ENCODE measurements at places on chromosomes 2 and 18. TPM values are rescaled to one million over a fixed set of nuclear protein-coding genes. Genes with fewer than 3 reads are reported as not detected.

The RFX8 gene
- not detected for polyA plus RNA-seq

The SNRPD1 gene
- polyA plus RNA-seq: 102 TPM

The KRCC1 gene
- 38.0 TPM for polyA plus RNA-seq

The CDKL4 gene
- not detected for polyA plus RNA-seq

Data from IgD-negative memory B cell (primary cell).